ENCODE measurements at places on chromosomes 1 and 21.

- DNase-seq: no peak
Measured at GRCh38 chr1:71031426-71031825, 16.2 kb downstream of the PTGER3 start.

DNA sequence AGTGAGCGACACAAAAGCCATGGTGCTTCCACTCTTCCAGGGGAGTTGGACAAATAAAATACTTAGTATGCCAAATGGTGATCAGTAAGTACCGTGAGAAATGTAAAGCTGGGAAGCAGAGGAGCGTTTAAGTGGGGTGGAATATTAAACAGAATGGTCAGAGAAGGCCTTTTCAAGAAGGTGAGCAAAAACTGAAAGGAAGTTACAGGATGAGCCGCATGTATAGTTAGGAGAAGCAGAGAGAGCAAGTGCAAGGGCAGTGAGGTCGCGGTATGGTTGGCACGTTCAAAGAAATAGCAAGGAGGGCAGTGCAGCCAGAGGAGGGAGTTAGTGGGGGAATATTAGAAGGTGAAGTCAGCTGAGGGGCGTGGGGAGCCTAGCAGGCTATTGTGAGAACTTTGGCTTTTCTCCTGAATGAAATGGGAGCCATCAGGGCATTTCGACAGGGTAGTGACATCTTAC lies 748 bp upstream of the ATP6V0B start:
- DNase-seq: no peak

- no peak for DNase-seq
Measured at GRCh38 chr1:61007534-61008364, 74.6 kb upstream of the NFIA start.

GRCh38 chr1:42618866-42619265 lies 39.4 kb upstream of the PPIH start:
- DNase-seq: no peak

Data from NCI-H2171 (cell line).